Omental fat pad (tissue), 4 donors: ENCODE measurements at places on chromosomes 2 and 18. TPM values are rescaled to one million over a fixed set of nuclear protein-coding genes. Genes with fewer than 3 reads are reported as not detected.
A peak's percentile ranks its signal among the peaks of the same experiment; 100 is the strongest.

DNA sequence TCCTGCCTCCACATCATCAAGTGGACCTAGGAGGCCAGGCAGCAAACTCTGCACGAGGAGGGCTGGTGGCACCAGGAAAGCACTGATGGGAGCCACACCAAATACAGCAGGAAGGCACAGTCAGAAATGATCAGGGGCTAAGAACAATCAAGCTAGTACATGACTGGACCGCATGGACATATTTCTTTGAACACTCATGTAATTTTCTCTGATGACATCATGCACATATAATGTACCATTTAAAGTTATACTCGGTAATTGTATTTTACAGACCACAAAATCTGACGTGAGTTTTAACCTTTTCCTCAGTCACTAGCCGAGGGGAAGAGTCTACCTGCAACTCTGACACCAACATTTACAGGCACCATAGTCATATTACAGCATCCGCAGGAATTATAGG, 76.7 kb downstream of the XDH start:
- DNase-seq = no peak

GRCh38 chr18:54859667-54860421, 31.6 kb downstream of the RAB27B start:
- no peak for DNase-seq

- DNase-seq = no peak
Measured at GRCh38 chr2:74501335-74502071, 2.1 kb upstream of the LBX2 start.

DNA sequence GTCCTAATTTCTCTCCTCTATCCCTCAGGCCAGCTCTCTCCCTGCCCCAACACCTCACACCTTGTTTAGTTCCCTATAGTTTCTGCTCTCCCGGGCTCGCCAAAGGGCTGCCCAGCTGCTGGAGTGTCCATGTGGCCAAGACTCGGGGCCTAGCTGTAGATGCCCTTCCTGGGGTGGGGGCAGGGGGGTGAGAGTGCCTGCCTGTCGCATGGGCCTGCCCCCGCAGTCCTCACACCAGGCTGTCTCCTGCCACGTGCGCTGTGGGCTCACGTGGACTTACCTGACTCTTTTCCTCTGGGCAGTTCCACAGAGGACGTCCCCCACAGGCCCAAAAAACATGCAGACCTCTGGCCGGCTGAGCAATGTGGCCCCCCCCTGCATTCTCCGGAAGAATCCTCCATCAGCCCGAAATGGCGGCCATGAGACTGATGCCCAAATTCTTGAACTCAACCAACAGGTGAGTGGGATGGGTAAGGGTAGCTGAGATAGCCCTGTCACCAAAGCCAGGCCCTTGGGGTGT, 7.4 kb upstream of the TMEM214 start:
- no peak for DNase-seq

DNA sequence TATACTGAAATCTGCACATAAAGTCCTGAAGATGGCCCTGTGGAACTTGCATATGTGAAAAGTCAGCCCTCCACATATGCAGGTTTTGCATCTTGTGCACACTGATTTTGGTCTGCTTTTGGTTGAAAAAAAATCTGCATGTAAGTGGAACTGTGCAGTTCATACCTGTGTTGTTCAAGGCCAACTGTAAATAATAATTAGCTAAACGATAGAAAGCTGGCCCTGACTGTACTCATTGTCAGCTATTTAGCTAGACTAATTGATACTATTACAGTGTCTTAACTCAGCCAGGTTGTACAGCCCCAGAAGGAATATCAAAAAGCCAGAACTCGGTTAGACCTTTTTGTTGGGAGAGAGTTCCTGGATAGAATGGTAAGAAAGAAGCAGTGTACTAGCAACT, 54.5 kb downstream of the EHBP1 start:
- no peak for DNase-seq

DNA sequence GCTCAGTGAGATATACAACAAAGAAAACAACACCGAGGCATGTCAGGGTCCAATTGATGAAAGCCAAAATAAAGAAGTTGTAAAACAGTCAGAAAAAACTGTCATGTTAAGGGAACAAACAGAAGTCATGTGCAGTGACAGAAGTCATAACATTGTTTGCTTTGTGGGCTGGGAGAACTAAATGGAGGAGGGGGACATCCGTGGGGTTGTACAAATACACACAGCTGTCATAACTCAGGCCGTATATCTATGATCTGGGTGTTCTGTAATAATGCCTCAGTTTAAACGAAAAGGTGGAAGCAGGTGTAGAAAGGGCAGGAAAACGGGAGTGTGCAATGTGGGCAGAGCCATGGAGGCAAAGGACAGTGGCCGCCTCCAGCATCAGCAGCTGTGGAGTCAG, 27.3 kb downstream of the TIMM21 start:
- no peak for DNase-seq

- DNase-seq = no peak
Measured at GRCh38 chr2:239499726-239500573, 99.1 kb upstream of the HDAC4 start.

DNA sequence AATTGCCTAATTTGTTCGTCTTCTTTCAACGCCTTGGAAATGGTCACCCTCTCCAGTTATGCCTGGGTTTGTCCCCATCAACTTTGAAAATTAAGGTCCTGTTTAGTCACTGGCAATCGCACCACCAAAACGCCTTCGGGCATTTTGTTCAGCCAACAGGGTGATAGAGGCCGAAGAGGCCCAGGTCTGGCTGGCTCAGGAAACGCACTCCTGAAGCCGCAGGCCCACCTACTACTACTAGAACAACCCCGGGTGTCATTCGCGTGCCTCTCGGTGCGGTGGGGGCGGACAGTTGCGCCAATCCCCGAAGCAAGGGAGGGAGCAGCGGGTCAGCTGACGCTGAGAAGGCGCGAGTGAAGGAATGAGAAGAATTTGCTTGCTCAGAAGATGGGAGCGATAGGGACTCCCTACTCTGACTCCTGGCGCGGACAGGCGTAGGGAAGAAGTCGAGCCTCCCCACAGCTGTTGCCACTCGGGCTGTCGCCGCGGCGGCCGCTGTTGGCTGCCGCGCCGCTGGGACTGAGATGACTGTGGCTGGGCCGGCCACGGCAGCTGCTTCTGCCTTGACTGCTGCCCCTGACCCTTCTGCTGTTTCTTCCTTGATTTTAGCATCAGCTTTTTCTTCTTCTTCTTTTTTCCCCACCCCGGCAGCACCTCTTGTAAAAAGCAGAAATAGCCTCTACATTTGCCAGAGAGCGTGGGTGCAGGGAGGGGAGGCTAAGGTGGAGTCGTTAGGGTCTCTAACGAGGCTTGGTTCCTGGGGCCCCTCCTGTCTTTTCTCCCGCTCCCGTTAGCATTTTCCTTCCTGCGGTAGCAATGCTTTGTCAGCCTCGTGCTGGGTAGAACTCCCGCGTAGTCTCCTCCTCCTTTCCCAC, 387.6 kb downstream of the FIGN start:
- DNase-seq = peak; percentile 32

GRCh38 chr2:943461-943797, 7.2 kb upstream of the SNTG2 start:
- no peak for DNase-seq

GRCh38 chr2:236706288-236706687, 136.7 kb downstream of the ACKR3 start:
- DNase-seq = no peak

The OBSL1 gene
- total RNA-seq = 76.6 TPM

The UGT1A6 gene
- total RNA-seq = not detected

The UGT1A10 gene
- not detected for total RNA-seq

The IL18RAP gene
- total RNA-seq = 1.9 TPM

The UBE2F gene
- total RNA-seq = 56.6 TPM

The PRSS56 gene
- not detected for total RNA-seq

The EMILIN1 gene
- total RNA-seq = 45.0 TPM

The OTOS gene
- not detected for total RNA-seq
